ENCODE measurements at places on chromosomes 6 and 20.

GRCh38 chr6:156485150-156485549, 292.0 kb upstream of the ARID1B start:
- no peak for DNase-seq

DNA sequence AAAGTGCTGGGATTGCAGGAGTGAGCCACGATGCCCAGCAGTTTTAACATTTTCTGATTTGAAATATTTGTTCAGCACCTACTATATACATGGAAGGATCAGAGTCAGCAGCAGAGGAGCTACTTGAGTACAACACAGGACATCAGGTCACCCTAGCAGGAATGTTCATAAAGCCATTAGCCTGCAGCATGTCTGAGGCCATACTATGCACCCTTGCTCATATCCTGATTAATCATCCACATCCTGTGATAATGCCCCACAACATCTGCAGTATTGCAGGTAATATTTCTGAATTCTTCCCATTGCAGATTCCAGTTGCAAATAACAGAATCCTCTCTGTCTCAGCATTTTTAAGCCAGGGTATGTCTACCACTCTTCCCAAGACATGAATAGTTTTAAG, 171.0 kb upstream of the PRND start:
- no peak for DNase-seq

GRCh38 chr6:137489046-137490005, 4.9 kb downstream of the OLIG3 start:
- no peak for DNase-seq

DNA sequence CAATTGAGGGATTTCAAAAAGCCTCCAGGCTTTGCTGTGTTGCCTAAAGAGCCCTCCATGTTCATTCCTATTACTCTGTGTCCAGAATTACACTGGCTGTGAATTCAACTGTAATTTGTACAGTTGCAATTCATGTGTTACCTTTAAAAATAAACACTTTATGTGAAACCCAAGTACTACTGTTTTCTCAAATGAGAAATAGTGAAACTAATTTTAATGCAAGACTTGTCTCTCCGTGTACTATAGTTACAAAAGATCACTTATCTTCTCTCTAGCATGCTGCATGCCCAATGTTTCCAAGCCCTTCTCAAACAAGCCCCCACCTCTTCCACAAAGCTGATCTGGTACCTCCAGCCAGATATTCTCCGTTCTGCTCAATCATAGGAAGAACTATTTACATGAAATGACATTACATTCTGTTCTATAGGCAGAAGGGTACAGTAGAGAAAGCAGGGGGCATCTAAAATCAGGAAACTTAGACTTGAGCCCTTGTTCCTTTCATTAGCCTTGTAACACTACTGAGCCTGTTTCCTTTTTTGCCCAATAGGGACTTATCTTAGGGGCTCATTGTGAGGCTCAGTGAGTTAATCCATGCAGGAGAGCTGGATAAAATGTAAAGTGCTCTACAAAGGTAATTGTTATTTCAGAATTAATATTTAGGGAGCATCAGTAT, 12.3 kb upstream of the COL9A1 start:
- DNase-seq = no peak

GRCh38 chr6:22657352-22657980, 88.1 kb downstream of the HDGFL1 start:
- DNase-seq = no peak

DNA sequence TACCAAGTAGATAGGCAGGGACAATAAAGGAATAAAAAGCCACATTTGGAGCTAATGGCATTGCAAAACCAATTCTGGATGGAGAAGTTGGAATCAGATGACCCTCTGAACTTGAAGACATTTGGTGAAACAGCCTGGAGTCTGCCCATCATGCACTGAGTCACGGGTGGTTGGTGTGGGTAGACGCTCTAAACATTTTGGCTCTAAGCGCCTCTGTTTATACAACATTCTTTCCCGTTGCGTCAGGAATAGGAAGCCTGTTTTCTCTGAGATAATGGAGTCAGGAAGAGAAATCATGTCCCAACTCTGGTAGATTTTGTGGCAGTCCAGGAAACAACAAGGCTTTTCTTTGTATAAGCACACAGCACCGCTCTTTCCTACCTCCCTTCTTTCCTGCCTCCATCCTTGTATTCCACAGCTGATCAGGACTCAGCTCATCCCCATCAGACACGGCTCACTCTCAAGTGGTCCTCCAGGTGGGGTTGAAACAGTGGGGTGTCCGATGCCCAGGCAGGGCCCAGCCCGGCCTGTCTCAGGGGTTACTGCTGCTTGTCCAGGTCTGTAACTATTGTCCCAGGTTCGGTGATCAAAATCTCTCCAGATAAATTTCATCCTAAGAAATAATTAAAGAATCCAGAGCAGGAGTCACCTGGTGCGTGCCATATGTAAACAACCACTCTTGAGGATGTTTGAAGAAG, 12.1 kb upstream of the RAMACL start:
- DNase-seq = no peak

GRCh38 chr20:62999580-62999979, 7.2 kb downstream of the BHLHE23 start:
- no peak for DNase-seq

DNA sequence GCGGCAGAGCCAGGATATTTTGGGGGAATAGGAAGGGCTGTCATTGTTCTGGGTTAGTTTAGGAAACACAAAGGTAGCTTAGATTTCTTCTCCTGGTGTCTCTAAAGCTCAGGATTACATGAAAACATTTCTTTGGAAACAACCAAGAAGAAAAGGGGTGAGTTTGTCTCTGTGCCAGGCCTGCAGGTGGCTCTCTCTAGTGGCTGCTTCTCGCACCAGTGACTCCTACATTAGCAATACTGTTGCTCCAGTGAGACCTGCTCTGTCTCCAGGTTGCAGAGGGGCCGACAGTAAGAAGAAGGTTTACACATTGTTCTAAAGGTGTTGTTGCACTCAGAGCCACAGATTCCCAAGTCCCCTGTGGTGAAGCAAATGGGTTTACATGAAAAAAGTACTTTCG, 104.6 kb upstream of the GLP1R start:
- no peak for DNase-seq

- no peak for DNase-seq
These were observed 198.7 kb downstream of the RIMS1 start for GRCh38 chr6:72084992-72085569.

DNA sequence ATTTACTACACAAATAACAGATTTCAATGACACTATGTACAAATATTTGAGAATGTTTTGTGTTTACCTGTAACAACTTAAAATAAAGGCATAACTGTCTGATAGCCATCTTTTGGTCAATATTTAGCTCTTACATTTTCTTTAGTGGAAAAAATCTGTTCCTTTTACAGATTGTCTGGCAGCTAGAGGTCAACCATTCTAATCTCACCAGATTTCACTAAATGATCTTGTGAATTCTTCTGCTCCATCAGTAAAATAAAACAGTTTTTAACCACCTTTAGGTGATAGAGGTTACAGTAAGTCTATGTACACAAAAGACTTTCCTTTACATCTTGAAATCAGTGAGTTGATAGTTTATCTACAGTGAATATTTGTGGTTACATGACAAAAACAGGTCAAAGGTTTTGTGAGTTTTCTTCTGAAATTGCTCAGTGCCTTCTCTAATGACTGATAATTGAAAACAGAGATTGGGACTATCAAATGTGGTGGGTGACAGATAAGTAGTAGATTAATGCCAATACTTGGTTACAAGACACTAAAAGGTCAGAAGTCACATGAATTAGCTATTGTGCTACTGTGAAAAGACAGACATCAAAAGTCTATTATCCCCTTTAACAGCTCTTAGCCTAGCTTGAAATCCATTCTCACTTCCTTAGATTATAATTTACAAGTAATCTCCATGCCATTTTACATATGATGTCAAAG, 47.4 kb downstream of the BMP5 start:
- DNase-seq = no peak
